Left lung (tissue), 14 donors: ENCODE measurements at places on chromosomes 7 and 10.

DNA sequence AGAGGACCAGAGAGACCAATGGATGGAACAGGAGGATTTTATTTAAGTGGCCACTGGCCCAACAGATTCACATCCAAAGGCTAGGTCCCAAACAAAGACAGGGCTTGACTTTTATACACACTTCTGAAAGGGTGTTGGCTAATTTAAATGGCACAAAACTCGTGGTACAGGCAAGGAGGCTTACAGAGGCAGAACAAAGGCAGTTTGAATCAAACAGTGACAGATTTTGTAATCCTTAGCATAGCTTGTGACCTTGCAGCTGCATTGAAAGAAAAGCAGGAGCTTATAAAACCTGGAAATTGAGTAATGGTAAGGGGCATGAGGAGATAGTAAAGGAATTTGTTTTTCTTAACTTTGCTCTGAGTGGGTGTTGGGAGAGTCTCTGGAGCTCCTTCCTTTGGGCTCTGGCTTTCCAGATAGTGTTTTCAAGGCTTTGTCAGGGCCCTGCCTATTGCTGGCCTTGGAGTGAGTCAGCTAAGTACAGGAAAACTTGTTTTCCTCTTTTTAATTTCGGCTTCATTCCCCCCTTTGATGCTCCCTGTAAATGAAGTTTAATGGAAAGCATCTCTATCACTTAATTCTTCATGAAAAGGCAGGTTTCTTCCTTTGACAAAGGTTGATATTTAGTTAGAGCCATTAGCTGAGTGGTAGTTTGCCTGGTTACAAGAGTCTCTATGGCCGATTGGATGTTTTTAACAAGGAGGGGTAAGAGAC is 96.9 kb downstream of the TRIM24 start:
- DNase-seq = no peak

- DNase-seq = no peak
These were observed 18.9 kb downstream of the ATP6V1F start for GRCh38 chr7:128881458-128882125.

GRCh38 chr7:28291559-28291958 is 111.0 kb upstream of the JAZF1 start:
- DNase-seq = no peak

DNA sequence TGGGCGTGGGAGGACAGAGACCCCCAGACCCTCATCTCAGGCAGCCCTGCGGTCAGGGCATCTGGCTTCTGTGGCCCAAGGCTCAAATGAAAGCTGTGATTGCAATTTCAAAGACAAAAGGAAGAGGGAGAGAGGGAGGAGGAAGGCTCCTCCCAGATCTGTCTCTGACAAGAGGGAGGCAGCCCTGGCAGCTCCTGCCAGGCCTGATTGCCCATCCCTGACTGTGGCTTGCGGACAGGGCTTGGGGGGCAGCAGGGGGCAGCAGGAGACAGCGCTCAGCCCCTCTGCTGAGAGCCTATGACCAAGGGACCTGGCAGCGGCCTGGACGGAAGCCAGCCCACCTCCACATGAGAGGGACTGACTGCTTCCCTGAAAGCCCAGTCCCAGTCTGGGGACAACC is 91.8 kb downstream of the PTPRN2 start:
- peak; percentile 55 for DNase-seq

DNA sequence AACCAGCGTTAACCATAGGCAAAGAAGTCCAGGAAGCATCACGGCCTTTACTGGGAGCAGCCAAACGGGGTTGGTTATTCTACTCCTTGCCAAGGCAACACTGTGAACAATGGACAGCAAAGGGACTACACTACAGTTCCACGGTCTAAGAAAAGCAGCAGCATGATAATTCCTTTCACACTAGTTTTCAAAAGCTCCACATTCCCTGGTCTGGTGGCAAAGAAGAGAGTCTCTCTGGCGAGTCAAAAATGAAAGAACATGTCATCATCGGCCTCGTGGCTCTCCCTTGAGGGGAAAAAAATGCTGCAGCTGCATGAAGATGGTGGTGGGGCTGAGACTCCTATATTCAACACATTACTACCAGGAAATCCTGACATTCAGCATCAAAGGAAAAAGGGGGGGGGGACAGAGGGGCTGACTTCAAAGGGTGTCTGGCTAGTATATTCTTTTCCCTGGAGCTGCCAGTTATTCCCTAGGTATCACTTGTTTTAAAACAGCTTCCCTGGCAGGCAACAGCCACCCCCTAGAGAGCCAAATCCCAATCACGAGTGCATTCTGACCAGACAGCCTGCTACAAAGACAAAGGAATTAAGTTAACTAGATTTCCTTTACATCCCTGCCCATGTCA is 49.1 kb downstream of the SLC37A3 start:
- DNase-seq = no peak

DNA sequence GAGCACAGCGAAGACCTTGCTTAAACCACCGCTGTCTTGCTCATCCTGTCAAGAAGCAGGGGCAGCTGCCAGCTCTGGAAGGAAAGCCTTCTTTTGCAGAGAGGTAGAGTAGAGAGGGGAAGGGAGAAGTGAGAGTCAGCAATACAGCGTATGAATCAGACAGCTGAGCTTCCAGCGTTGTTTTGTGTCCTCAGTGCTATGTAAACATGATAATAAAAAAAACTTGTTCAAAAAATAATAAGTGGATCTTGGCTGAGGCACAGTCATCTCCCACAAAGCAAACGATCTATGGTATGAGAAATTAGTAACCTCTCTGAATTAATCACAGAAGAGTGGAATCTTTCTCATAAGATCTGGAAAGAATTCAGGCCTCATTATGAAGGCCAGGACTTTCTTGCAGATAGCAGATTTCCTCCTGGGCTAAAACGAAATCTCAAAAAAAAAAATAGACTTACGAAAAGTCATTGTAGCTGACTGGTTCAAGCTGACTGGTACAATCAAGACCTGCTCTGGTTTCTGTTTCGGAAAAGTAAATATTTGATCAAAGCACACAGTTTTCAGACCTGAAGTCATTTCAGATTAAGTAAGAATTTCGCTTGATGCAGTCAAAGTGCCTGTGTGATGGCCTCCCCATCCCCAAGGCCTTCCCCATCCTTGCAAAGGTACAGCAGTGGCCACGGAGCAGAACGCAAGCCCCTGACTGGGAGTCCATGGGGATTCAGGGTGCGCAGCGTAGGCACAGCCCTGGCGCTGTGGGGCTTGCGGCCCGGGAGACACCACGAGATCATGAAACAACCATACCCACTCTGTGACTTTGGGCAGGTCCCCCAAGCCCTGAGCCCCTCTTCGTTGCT is 29.4 kb downstream of the CHST15 start:
- peak; percentile 65 for DNase-seq

GRCh38 chr7:122412883-122413282 is 108.3 kb upstream of the FEZF1 start:
- peak; percentile 85 for DNase-seq

DNA sequence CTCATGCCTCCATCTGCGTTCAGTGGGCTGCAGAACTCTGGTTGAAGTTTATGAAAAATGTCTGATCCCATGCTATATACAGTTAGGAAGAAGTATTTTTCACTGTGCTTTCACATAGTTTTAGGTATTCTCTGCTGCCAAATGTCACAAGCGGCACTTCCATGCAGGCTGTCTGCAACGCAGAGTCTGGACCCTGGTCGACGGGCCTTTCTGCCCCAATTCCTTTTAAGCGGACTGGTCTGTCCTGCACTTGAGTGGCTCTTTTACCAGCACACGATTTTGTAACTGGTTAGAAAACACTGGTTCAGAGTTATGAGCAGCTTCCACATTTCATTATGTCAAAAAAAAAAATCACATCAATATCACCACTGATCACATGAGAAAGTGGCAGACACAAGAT is 143.0 kb downstream of the DIP2C start:
- no peak for DNase-seq

GRCh38 chr7:132187869-132188789 is 388.1 kb downstream of the PLXNA4 start:
- no peak for DNase-seq

GRCh38 chr10:72137583-72137982 is 49.2 kb upstream of the SPOCK2 start:
- no peak for DNase-seq

- no peak for DNase-seq
These were observed 34.4 kb upstream of the AGR3 start for GRCh38 chr7:16916105-16916639.

GRCh38 chr10:118394301-118395200 is 52.4 kb upstream of the FAM204A start:
- DNase-seq = no peak

DNA sequence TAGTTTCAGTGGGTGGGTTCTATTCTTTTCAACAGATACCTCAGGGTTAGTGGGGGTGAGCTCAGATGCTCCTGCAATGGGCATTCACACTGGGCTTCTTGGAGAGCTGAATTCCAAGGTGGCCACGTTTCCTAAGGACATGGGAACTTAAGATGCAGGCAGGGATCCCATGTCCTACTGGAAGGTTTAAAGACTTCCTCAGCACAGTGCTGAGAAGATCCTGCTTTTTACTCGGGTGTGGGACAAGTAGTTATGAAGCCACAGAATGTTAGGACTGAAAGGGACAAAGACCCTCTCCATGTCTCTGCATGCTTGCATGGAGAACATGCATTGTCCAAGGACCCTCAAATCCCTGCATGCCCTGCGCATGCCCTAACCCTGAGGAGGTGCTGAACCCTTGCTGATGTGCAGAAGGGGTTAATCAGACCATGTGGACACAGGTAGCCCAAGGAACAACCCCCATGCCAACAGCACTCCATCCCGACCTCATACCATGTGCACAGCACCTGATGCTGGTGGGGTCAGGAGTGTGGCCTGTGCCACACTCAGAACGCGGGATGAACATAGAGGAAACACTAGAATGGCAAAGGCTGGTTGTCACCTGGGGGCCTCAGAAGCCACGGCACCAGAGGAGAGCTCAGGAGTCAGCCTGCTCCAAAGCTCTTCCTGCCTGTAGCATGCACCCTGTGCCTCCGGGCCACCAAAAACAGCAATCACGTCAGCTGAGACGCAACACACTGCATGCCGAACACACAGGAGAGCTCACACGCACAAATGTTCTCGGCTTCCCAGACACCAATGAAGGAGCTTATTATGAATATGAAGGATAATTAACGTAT is 15.2 kb downstream of the IL2RA start:
- DNase-seq = no peak

- no peak for DNase-seq
These were observed 94.9 kb downstream of the SVOPL start for GRCh38 chr7:138606236-138606635.

DNA sequence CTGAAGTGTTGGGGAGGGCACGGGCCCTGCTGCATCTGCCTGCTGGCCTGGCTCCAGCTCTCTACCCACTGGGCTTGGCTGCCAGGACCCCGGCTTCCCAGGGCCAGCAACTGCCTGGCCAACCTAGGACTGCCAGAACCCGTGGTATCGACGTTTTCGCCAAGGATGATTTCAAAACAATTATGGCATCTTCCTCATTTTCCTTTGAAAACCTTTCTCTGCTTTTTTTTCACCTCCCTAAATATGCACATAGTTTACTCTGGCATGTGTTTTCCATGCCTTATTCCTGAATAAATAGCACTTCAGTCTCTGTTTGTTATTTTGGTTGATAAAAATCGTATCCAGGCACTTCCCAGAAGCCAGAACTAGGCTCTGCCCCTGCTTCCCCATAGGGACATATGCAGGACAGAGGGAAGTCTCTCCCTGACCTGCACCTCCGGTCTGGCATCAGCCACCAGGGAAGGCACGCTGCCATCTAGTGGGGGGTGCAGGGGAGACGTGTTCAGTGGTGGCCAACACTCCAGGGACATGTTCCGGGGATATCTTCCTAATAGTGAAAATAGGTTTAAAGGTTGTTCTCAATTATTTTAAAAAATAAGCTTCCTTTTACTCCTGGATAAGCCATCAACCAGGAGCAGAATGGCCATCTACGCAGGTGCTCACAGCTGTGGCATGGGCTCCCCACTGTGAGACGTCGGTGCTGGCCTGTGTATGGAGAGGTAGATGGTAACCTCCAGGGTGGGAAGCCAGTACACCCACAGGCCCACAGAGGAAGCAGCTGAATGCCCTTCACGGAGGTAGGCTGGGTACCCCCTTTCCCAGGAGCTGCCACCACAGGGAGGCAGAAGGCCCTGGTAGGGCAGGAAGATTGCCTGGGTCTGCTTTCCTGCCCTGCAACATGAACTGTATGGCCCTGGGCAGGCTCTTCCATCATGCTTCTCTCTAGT is 30.7 kb upstream of the ANTXRL start:
- peak; percentile 86 for DNase-seq

DNA sequence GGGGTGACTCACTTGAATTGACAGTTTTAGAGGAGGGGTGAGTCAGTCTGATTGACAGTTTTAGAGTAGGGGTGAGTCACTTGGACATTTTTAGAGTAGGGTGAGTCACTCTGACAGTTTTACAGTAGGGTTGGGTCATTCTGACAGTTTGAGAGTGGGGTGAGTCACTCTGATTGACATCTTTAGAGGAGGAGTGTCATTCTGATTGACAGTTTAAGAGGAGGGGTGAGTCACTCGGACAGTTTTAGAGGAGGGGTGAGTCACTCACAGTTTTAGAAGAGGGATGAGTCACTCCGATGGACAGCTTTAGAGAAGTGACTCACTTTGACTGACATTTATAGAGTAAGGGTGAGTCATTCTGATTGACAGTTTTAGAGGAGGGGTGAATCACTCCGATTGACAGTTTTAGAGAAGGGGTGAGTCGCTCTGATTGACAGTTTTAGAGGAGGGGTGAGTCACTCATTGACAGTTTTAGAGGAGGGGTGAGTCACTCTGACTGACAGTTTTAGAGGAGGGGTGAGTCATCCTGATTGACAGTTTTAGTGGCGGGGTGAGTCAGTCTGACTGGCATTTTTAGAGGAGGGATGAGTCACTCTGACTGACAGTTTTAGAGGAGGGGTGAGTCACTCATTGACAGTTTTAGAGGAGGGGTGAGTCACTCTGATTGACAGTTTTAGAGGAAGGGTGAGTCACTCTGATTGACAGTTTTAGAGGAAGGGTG is 595.9 kb downstream of the DNAJB6 start:
- DNase-seq = no peak

DNA sequence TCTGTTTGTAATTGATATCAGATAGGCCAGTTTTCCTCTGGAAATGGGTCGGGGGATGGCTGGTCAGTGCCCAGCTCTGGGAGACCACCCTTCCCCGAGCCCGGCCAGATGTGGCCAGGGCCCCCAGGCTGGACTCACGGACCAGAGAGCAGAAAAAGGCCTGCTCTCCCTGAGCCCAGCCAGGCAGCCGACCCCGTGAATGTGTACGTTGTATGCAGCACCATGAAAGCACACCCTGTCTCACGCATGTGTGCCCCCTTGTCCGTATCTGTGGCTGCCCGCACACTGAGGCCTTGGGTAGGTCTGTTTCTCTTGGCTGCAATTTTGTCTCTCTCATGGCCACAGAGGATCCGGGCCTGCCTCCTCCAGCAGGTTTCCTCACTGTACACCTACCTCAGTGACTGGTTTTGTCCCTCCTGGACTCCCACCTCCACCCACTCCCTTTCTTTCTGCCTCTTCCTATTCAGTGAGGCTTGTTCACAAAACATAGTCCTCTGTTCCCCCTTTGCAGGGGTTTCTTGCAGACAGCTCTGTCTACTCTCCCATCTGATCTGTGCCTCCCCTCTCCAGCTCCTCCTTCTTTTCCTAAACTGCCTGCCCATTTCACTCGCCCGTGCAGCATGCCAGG is 23.6 kb upstream of the ANKRD2 start:
- no peak for DNase-seq

- DNase-seq = no peak
These were observed 10.7 kb upstream of the HOXA13 start for GRCh38 chr7:27210441-27211083.
